ENCODE measurements at places on chromosomes 13 and 19. TPM values are rescaled to one million over a fixed set of nuclear protein-coding genes. Genes with fewer than 3 reads are reported as not detected.

The FCGBP gene
- total RNA-seq = 0.74 TPM

The LRFN3 gene
- total RNA-seq = 3.6 TPM

GRCh38 chr13:114112826-114113322 is 19.5 kb downstream of the RASA3 start:
- no peak for DNase-seq

The ZNF99 gene
- total RNA-seq = not detected

The ZNF888 gene
- total RNA-seq = 6.5 TPM

- peak; percentile 62 for DNase-seq
These were observed 100.0 kb downstream of the GADD45B start for GRCh38 chr19:2575734-2576481.

The TYROBP gene
- total RNA-seq = not detected

The TDRD12 gene
- 0.14 TPM for total RNA-seq

The MBD3L2 gene
- total RNA-seq = not detected

DNA sequence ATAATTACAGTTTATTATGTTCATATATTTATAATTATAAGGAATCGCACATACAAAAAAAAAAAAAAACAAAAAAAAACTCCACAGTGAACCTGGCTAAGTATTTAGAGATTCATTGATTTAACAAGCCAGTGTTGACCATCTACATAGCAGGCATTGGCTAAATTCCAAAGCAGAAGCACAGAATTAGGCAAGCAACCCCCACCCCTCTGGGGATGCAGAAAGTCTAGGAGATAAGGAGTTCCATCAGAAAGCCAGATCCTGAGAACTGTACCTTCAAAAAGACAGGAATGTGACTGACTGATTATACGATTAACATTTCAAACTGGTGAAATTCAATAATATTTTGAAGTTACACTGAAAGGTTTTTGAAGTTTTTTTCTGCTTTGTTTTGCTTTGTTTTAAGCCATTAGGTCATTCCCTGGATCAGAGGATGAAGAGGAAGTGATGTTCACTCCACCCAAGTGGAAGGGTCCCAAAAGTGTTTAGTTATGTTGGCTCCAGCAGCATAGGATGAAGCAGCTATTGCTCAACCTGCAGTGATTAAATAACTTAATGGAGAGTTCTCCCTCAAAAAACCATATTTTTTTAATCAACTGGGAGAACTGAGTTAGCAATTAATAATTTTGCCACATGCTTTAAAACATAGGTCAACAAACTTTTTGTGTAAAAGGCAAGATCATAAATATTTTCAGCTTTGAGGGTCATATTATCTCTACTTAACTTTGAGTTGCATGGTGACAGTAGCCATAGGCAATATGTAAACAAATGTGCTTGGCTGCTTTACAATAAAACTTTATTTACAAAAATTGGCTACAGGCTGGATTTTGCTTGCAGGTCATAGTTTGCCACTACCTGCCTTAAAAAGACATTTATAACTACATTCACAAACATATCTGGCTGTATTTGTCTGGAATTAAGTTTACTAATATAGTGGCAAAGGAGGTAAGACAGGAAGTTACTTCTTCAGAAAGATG is 49.6 kb downstream of the DOCK9 start:
- peak; percentile 76 for DNase-seq

DNA sequence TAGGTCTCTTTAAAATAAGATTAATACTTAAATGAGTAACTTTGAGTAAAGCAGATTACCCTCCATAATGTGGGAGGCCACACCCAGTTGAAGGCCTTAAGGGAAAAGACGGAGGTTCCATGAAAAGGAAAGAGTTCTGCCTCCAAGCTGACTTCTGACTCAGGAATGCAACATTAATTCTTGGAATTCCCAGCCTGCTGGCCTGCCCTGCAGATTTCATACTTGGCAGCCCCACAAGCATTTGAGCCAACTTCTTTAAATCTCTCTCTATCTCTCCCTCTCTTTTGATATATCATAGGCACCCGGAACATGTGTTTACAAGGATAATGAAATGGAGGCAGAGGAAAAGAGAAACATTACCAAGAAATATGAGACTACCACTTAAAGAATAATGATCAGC is 902.3 kb upstream of the MIR17HG start:
- DNase-seq = peak; percentile 20

The PIBF1 gene
- 26.4 TPM for total RNA-seq

The CBY2 gene
- total RNA-seq = not detected

GRCh38 chr19:11092181-11092538 is 2.9 kb downstream of the LDLR start:
- peak; percentile 92 for DNase-seq

- no peak for DNase-seq
These were observed 121.6 kb downstream of the COG6 start for GRCh38 chr13:39777021-39777420.

DNA sequence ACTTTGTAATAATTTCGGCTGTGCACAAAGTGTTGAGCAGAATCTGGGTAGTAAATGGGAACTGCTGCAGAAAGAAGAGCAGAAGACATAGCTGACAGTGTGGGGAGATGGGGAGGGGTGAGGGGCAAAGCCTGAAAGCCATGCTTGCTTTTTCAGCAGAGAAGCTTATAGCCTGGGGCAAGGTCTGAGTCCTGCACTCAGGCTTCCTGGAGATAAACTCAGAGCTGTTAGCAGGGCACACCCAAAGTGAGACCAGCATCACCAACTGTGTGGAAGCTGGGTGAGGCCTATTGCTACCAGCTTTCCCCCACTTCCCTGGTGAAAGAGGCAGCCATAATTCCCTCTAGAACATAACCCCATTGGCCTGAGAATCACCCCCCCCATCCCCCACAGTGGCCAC is 15.6 kb upstream of the LHFPL6 start:
- DNase-seq = no peak

The ZNF728 gene
- 0.34 TPM for total RNA-seq

- DNase-seq = no peak
These were observed 8.1 kb downstream of the ZNF460 start for GRCh38 chr19:57288373-57288772.

DNA sequence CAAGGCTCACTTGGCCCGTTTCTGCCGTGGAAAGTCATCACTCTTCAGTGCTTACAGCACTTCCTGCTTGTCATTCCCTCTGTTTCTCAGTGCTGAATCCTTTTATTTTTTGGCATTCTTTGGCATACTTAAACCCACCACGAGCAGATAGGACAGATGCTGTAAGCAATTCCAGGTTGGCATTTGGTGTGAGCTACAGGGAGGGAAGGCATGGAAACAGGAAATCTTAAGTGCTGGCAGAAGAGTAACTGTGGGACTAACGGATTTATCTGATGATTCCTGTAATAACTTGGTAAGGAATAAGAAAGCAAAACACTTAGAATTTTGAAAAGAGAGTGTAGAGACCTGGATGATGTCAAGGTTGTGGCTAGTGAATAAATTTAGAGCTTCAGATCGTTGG is 273.4 kb downstream of the GPC6 start:
- DNase-seq = no peak

GRCh38 chr13:27289011-27289665 is 18.5 kb downstream of the RASL11A start:
- no peak for DNase-seq

The ZNF177 gene
- 3.1 TPM for total RNA-seq

DNA sequence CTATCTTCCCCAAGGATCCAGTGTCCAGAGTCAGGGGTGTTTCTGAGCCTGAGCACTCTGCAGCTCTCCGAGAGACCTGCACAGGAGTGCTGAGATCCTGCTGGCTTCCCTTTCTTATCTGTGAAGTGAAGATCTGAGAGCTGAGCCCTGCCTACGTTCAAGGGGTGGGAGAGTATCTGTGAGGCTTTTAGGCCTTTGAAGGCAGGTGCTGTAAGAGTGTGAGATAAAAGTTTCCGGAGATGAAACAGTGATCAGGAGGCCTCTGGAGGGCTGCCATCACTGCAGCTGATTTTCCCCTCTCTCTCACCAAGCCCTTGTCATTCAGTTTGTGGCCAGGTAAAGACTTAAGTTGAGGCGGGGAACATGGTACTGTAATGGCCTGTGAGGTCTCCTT is 83.1 kb downstream of the AKAP11 start:
- DNase-seq = no peak

GRCh38 chr13:35501661-35502235 is 25.3 kb upstream of the MAB21L1 start:
- no peak for DNase-seq

The SELENOV gene
- total RNA-seq = not detected

GRCh38 chr19:39641773-39642172 is 13.9 kb upstream of the LGALS16 start:
- no peak for DNase-seq

The NPAS1 gene
- total RNA-seq = 0.17 TPM

DNA sequence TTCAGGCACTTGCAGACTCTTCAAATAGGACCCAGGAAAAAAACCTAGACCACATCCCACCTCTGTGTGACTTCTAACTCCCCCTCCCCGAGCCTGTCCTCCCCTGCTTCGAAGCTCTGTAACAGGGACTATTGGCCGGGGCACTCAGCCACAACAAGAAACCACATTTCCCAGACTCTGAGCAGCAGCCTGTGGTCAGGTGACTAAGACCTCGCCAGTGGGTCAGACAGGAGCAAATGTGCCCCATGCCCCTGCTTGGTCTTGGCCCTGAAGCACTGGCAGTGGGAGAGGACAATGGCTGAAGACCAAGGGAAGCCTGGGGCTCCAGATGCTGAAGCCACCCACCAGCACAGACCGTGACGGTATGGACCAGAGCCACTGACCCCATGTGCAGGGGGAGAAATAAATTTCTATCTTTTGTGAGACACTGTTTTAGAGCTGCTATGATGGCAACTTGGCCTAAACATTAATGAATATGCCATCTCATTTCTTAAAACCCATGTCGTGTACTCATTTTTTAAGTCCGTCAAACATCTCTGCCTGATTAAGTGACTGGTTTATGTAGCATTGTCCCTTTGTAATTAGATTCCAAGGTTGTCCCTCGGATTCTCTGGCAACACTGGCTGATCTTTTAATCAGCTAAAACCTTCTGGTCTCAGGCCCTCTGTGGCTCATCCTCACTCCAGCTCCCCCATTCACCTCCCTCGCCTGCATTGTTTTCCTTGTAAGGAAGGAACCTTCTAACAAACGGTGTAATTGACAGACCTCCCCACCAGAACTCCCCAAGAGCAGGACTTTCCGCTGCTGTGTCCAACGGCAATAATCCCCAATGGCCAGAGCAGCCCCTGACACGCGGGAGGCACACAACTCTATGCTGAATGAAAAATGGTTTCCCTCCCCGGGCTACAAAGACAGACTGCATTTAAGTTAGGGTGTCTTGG is 98.4 kb downstream of the STK24 start:
- peak; percentile 46 for DNase-seq

DNA sequence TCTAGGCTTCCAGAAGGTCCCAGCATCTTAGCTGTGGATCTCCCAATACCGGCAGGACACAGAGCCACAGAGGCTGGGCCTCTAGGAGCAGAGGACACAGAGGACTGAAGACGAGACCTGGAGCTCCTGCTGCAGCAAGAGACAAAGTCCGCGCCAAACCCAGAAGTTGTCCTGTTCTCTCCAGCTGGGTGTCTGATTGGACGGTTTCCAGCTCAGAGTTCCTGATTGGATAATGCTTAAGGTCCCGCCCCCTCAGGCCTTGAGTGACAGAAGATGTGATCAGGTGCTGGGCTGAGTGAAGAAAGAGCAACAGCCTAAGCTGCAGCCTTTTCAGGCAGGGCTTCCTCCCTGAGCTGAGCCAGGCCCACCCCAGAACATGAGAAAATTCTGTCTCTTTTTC is 59.9 kb upstream of the ZNF85 start:
- no peak for DNase-seq

GRCh38 chr19:12202250-12202649 is 39.4 kb downstream of the ZNF136 start:
- DNase-seq = peak; percentile 9

DNA sequence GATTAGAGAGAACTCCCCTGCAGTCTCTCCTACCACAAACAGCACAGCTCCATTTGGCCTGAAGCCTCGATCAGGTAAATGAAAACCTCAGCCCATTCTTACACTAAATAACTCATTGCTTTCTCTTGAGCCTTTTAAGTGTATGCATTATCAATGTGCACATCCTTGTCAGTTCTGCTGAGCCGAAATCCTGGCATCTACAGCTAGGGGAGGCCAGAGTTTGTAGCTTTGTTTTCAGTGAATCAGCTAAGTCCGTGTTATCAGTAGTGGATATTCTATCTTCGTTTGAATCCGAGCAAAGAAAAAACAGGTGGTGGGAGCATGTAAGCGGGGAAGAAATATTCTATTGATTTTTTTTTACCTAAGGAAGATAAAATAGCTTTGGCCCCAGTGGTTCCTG is 84.4 kb downstream of the ESD start:
- DNase-seq = no peak

The PLA2G4C gene
- total RNA-seq = 28.4 TPM

The LSM7 gene
- 166 TPM for total RNA-seq

The B3GLCT gene
- total RNA-seq = 23.3 TPM

DNA sequence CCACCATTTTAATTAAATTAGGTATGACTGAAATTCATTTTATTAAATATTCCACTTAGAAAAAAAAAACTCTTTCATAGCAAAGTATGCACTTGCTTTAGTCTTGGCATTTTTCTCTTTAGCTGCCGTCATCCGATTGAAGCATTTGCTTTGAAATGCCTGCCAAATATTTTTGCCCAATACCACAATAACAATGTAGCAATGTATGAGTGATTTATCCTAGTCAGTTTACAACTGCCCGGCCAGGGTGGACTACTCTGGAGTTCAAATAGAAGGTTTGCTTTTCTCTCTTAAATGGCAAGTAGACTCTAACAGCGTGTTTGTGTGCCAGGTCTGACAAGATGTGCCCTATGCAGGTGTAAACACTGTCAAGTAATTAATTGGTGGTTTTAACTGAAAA is 675.3 kb upstream of the SGCG start:
- DNase-seq = no peak

DNA sequence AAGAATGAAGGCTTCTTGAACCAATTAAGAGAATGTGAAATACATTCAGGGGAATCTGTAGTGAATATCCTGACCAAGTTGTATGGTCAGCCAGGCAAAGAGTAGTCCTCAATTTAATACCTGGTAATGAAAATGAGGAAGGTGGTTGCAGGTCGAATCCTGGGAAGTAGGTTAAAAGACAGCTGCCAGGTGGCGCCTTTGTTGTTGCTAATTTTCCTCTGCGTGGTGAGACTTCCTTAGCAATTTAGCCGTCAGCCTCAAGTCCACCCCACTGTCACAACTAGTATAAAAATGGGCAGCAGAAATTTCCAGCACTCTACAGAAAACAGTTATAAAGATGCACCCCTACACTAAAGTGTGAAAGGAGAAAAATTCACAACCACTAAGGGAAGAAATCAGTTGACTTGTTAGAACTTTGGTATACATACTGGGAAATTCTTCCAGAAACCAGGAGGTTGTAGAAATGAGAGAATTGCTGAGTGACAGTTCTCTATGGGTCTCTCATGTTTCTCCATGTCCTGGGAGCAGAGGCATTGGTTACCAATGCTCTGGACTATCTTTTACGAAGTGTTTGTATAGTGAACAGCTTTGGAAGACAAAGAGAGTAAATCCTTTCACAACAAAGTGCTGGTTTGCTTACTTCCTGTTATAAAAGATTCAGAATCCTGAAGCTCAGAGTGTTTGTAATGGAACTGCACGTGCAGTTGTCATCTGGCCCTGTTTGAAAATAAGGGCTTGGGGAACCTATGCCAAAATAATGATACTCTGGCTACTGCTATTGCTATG is 235.9 kb downstream of the NHLRC3 start:
- DNase-seq = peak; percentile 40

Data from dermis blood vessel endothelial cell (primary cell).